ENCODE measurements at places on chromosomes 11 and 22. TPM values are rescaled to one million over a fixed set of nuclear protein-coding genes. Genes with fewer than 3 reads are reported as not detected.

DNA sequence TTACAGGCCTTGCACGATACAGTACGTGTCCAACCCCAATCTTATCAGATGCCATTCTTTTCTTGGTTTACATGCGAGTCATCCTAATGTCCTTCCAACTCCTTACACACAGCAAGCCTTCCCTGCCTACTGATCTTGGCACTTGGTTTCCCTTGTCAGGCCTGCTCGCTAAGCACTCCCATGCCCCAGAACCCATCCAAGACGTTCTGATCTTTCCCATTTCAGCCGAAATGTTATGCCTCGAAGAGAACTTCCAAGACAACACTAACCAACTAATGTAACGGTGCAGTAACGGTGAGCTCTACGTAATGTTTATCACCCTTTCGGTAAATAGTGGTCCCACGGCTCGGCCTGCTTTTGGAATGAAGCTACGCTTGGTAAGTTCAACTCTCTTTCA is 521 bp downstream of the PES1 start:
- peaks cover 7% of the 10 kb centered on the region for H3K4me1 ChIP-seq
- DNase-seq: peak; percentile 27
- H3K36me3 ChIP-seq: peaks cover 12% of the 10 kb centered on the region

TRIM48 gene
- not detected for total RNA-seq

GRCh38 chr11:8832571-8833260 is 78.3 kb upstream of the AKIP1 start:
- no peak overlapping the region for H3K4me3 ChIP-seq
- no peaks in the 10 kb centered on the region for H3K27me3 ChIP-seq
- H3K4me1 ChIP-seq: peaks cover 33% of the 10 kb centered on the region
- peak overlapping the region; percentile 93 for H3K27ac ChIP-seq

SLC22A25 gene
- not detected for total RNA-seq

DNA sequence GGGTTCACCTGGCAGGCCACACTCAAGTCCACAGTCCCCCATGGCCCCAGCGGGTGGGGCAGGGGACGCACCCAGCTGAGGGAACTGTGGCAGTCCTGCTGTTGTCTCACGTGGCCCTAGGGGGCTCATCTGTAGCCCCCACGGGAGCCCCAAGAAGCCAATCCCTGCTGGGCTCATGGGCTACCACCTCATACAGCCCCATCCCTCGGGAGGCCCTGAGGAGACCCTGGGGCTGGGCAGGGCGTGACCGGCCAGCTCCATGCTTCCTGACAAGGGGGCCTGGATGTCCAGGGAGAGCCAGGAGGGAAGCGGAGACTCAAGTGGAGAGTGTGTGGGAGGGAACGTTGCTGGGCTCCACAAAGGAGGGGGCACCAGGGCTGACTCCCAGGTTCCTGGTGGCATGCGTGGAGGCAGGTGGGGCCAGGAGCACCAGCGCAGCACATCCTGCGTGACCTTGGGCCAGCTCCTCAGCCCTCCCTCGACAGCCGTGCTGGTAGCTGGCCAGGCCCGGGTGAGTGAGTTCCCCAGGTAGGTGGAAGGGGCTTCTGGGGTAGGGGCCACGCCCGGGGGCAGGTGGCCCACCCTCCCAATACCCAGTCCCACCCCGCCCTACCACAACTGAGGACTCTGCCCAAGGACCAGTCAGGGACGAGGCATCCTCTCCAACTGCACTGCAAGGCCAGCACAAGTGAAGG is 7.9 kb downstream of the RTN4R start:
- no peak for DNase-seq
- no peaks in the 10 kb centered on the region for H3K4me1 ChIP-seq
- H3K27me3 ChIP-seq: no peaks in the 10 kb centered on the region
- no peak overlapping the region for H3K4me3 ChIP-seq
- H3K36me3 ChIP-seq: no peaks in the 10 kb centered on the region

- no peak overlapping the region for H3K4me3 ChIP-seq
- no peaks in the 10 kb centered on the region for H3K4me1 ChIP-seq
- DNase-seq: no peak
- no peak overlapping the region for H3K27ac ChIP-seq
Observed at GRCh38 chr11:111949519-111950426, 12.6 kb downstream of the DIXDC1 start.

F2 gene
- not detected for total RNA-seq

MS4A13 gene
- total RNA-seq: not detected

TUBA8 gene
- total RNA-seq: 0.51 TPM

DNA sequence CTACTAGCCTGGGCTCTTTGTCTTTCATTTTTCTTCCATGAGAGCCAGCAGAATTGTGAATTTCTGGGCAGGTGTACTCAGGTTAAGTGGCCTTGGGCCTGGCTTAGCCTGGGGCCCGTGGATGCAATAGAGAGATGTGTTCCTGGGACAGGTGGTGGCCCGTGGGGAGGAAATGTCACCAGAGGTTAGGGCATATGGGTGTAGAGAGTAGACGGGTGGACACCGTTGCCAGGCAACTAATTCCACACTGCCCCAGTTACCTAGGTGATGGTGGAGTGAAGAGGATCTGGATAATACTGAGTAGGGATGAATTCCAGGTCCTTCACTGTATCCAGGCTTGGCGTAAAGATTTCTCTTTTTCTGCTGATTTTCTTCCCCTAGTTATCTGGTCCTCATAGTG is 175.0 kb downstream of the INSC start:
- H3K4me3 ChIP-seq: no peak overlapping the region
- no peak for DNase-seq
- no peak overlapping the region for H3K27ac ChIP-seq
- no peaks in the 10 kb centered on the region for H3K27me3 ChIP-seq

- no peak overlapping the region for H3K27ac ChIP-seq
- no peak for DNase-seq
- H3K4me3 ChIP-seq: no peak overlapping the region
- peaks cover 34% of the 10 kb centered on the region for H3K27me3 ChIP-seq
- no peaks in the 10 kb centered on the region for H3K36me3 ChIP-seq
Observed at GRCh38 chr11:117874910-117875381, 1.5 kb downstream of the FXYD6 start.

GRCh38 chr11:95924414-95924760 is 480 bp upstream of the MTMR2 start:
- H3K4me3 ChIP-seq: peak overlapping the region; percentile 85
- H3K4me1 ChIP-seq: peaks cover 4% of the 10 kb centered on the region
- H3K36me3 ChIP-seq: no peaks in the 10 kb centered on the region
- peak overlapping the region; percentile 91 for H3K27ac ChIP-seq
- H3K27me3 ChIP-seq: no peaks in the 10 kb centered on the region

GRCh38 chr11:132803436-132803835 is 728.9 kb downstream of the OPCML start:
- no peaks in the 10 kb centered on the region for H3K36me3 ChIP-seq
- H3K27ac ChIP-seq: no peak overlapping the region
- DNase-seq: no peak
- H3K27me3 ChIP-seq: no peaks in the 10 kb centered on the region

- no peaks in the 10 kb centered on the region for H3K27me3 ChIP-seq
- DNase-seq: no peak
- no peak overlapping the region for H3K4me3 ChIP-seq
Observed at GRCh38 chr22:26979294-26979693, 321.9 kb downstream of the MIAT start.

OR4D5 gene
- total RNA-seq: not detected

CRYBB2 gene
- total RNA-seq: not detected

DNA sequence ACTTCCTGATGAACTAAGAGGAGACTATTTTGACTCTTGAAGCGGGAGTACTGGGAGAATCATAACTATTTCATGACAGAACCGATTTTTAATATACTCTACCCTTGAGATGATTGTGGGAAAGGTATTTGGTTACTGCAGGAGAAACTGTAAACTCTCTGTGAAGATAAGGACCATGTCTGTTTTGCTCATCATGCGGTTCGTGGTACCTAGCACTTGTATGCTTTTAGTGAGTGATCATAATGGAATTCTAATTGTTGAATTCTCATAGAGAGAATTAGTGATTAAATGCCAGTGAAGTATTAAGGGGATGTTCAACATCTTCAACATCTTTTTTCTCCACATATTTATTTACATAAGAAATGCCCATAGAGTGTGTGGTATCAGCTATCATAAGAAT is 11.4 kb downstream of the AASDHPPT start:
- no peaks in the 10 kb centered on the region for H3K36me3 ChIP-seq
- DNase-seq: peak; percentile 83
- peaks cover 5% of the 10 kb centered on the region for H3K4me1 ChIP-seq
- no peak overlapping the region for H3K4me3 ChIP-seq
